ENCODE measurements at places on chromosomes 1 and 21. TPM values are rescaled to one million over a fixed set of nuclear protein-coding genes. Genes with fewer than 3 reads are reported as not detected.

DNA sequence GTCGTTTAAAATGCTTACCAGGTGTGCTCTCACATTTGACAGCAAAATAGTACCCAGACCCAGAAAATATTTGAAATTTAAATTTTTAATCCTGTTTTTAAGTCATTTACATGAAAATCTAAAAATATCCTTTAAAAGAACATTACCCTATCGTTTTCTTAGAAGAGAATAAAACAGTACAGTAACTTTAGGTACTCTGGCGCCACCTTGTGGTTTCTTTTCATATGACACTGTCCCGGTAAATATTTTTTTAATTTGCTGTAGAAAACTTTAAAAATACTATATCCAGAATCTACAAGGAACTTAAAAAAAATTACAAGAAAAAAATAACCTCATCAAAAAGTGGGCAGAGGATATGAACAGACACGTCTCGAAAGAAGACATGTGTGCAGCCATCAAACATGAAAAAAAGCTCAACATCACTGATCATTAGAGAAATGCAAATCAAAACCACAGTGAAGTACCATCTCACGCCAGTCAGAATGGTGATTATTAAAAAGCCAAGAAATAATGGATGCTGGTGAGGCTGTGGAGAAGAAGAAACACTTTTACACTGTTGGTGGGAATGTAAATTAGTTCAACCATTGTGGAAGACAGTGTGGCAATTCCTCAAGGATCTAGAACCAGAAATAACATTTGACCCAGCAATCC is 129.2 kb downstream of the RGS21 start:
- DNase-seq, result no peak

GRCh38 chr1:181423301-181423918 is 59.9 kb upstream of the CACNA1E start:
- DNase-seq, result no peak

DNA sequence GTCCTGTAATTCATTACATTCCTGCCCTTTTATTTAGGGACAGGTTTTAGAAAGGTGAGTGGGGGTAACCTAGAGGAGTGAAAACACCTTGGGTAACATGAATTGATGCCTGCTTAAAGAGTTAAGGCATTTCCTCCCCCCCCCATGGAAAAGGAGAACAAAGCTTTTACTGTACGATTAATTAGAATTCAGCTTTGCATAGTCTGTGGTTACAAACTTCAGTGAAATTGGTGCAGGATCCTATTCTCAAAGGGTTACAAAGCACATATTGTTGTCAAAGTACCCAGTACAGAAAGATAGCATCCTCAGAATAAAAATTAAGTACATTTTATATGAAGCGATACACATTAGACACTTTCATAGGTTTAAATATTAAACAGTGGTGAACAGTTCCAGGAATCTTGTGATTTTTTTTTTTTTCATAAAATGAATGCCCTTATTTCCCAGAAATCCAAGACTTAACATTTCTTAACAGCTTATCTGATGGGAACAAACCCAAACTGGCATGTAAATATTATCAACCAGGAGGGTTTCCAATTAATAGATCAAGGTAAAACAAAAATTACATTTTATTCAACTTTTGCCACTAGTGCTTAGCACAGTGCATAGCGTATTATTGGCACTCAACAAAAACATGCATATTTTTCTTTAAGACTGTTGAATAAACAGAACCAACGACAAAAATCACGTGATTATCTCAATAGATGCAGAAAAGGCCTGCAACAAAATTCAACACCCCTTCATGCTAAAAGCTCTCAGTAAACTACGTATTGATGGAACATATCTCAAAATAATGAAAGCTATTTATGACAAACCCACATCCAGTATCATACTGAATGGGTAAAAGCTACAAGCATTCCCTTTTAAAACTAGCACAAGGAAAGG is 172.7 kb downstream of the PDE4B start:
- DNase-seq, result no peak

DNA sequence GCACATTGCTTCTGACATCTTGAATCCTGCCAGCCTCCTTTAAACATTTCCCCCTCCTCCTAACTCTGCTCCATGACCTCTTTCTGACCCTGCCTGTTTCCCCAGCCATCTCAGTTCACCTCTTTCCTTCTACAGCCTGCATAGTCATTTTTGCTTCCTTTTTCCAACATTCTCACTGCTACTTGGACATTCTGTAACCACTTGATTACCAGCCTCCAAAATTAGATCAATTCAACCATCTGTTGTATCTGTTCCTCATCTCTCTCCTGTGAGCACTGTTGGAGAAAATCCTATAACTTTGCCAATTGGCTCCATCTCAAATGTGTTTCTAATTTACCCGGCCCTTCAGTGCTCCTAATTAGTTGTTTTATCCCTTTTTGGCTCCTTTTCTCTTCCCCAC is 27.5 kb upstream of the GPR88 start:
- DNase-seq, result no peak

The KRTAP12-2 gene
- not detected for polyA plus RNA-seq

- DNase-seq, result no peak
These were observed 200.8 kb upstream of the DPYD start for GRCh38 chr1:98121646-98122045.

DNA sequence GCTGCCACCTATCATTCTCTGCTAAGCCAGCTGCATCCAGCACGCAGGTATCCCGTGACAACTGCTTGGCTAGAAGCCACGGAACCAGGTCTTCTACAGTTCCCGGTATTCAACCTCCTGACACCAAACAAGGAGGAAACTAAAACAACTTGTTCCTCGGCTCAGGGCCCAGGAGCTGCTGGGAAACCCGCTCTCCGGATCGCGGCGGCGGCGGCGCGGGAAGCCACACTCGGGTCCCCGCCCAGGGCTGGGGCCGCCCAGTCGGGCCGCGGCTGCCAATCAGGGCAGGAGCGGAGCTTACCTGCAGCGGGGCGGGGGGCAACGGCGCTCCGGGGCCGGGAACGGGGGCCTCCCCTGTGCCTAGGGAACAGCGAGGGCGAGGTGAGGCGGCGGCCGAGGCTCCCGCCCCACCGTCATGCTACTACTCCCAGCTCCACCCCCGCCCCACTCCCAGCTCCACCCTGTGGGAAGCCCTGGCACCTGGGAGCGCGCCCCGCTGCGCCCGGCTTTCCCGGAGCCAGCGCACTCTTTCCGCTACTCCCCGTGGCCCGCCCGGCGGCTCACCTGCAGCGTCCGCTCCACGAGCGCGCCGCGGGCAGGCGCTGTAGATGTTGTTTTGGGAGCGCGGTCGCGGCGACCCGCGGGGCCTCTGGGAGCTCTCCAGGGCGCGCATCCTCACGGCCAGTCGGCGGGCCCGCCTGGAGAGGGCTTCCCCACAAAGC is 12.1 kb downstream of the IL24 start:
- DNase-seq, result no peak

GRCh38 chr1:26826261-26827105 is at the start of gene ZDHHC18:
ZDHHC18 (plus strand) TSS chr1:26826688; CDS start chr1:26826805, 117 bp downstream.
- DNase-seq, result no peak

DNA sequence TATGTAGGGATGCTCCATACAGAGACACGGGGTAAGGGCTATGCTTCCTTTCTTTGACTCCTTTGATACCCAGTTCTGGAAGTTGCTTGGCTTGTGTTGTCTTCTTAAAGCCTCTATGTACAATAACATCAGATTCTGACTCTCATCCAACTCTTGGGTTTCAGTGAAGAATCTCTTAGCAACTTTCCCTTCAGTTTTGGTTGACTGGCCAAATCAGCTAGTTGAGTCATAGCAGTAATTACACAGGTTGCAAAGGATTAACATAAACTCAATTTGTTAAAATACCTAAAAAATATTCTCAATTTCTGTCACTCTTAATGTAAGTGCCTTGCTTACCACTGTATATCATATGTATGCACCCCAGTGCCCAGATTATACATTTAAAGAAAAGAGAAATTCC is 9.2 kb downstream of the CD1E start:
- DNase-seq, result no peak

The CAMSAP2 gene
- polyA plus RNA-seq, result 7.5 TPM

- no peak for DNase-seq
These were observed 93.9 kb downstream of the C1orf21 start for GRCh38 chr1:184480736-184481135.

GRCh38 chr21:41375875-41376274 is 14.0 kb downstream of the MX2 start:
- no peak for DNase-seq

DNA sequence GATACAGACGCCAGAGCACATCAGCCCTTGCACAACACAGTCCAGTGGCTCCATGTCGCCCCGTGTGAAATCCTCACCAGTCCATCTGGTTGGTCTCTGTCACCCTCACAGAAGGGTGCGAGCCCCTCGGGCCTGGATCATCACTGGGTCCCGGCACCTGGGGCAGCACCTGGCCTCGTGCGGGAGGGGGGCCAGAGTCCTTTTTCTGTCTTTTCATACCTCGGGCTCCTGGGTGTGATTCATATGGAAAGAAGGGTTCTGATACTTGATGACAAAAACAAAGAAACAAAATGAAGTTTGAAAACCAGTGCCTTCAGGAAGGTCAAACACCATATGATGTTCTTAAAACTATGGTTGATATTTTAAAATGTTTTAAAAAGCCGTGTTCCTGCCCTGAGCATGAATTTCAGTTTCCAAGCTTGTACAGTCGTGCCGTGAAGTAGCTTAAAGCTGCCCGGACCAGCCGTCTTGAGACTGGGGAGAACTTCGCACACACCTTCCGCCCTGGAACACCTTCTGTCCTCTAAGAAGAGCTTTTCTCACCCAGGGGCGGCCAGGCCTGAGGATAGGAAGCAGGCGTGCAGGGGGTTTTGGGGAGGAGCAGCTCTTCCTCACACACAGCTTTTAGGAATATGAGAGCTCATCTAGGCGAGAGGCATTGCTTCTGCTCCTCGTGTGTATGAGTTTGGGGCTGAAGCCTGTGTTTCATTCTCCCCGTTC is 35.2 kb downstream of the SLC37A1 start:
- DNase-seq, result no peak

The C1orf141 gene
- not detected for polyA plus RNA-seq

The OR6K3 gene
- not detected for polyA plus RNA-seq

The NKAIN1 gene
- polyA plus RNA-seq, result 0.17 TPM

The SSU72 gene
- 121 TPM for polyA plus RNA-seq

GRCh38 chr1:173058556-173058955 is 7.8 kb upstream of the TNFSF18 start:
- no peak for DNase-seq

- no peak for DNase-seq
These were observed 125.0 kb upstream of the DMRTA2 start for GRCh38 chr1:50548243-50548642.

The GPR37L1 gene
- polyA plus RNA-seq, result not detected

The STYXL2 gene
- not detected for polyA plus RNA-seq

- DNase-seq, result no peak
These were observed 1761.9 kb downstream of the PLA2G4A start for GRCh38 chr1:188590641-188591040.

- no peak for DNase-seq
These were observed 71.6 kb downstream of the RD3 start for GRCh38 chr1:211420389-211420788.

GRCh38 chr1:6574818-6575217 is 5.0 kb upstream of the ZBTB48 start:
- no peak for DNase-seq

GRCh38 chr1:221084681-221085080 is 205.4 kb downstream of the HLX start:
- DNase-seq, result no peak

DNA sequence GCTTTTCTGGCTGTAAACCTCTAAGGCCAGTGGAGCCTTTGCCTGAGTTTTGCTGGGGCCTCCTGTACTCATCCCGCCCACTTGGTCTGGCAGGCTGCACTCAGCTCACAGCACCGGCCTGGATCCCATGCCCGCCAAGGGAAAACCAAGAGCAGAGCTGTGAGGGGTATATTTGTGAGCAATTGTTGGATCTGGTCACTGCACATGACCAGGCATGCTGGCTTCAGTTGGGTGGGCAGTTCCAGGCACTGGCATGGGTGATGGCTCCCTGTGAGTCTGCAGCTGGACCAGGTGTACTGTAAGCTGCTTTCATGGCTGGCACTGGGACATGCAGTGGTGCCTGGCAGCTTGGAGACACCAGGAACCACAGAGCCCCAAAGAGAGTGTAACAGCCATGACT is 563.1 kb upstream of the RGS18 start:
- no peak for DNase-seq

DNA sequence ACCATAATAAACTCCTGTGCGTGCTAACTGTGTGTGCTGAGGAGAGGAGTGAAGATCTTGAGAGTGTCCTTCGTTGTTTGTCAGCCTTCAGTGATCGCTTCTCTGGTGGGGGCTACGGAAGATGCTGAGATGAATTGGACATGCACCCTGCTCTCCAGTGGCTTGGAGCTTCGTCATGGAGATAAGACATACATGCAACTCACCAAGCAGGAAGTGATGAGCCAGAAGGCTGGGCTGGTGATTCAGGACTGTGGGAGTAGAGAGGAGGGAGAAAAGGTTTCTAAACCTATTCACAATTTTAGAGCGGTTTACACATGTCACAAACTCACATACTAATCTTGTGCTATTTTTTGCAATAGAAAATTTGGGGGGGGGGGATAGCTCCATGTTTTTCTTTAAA is 128.9 kb upstream of the ADAR start:
- DNase-seq, result no peak

GRCh38 chr1:230822092-230822581 is 46.2 kb downstream of the C1orf198 start:
- DNase-seq, result peak; percentile 59

DNA sequence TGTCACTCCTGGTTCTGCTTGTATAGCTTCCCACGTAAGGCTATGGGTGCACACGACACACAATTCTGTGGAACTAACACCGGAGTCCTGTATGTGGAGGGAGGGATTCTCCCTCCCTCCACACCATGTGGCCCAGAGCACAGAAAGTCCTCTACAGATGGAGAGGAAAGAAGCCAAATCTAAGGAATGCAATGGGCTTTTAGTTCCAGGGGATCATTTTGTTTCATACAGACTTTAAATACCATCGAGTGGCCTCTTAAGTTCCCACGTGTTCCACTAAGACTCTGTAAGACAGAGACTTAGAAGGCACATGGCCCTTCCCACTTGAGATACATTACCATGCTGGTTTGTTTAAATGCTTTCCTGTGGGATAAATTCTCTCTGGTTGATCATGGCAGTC is 156.0 kb downstream of the TGFB2 start:
- no peak for DNase-seq

- DNase-seq, result no peak
These were observed 110.0 kb downstream of the SMYD3 start for GRCh38 chr1:246397046-246397445.

DNA sequence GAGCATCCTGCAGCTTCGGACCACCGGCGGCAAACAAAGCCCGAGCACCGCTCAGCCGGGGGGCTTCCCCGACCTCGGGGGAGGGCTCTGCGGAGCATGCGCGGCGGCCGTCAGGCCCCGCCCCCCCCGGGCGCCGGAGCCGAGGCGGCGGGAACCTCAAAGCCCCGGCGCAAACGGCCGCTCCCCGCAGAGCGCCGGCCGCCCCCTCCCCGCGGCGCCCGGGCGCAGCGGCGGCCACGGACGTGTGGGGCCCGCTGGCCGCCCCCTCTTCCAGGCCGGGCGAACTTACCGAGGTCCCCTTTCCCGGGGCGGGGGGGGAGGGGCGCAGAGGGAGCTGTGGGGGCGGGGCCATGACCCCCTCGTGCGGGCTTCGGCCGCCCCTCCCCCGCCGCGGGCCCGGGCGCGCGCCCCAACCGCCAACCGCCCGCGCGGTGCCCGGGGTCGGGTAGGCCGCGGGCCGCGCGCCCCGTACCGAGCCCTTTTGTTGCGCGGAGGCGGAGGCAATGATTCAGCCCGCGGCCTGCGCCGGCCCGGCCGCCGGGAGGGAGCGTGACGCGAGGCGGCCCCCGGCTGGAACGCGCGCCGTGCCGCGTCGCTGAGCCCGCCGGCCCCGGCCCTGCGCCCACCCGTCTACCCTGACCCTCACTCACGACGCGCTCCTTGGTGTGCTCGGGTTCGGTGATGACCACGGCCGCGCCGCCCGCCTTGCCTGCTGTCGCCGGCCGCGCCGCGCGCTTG is 1.7 kb downstream of the RCC2 start:
- DNase-seq, result no peak

GRCh38 chr1:34370748-34371147 is 194.0 kb downstream of the C1orf94 start:
- no peak for DNase-seq

Measured in BJ (cell line).